Activated B cell treated with CpG ODN at 0.5 μM for 24 hours (primary cell): ENCODE measurements at places on chromosomes 1 and 21. TPM values are rescaled to one million over a fixed set of nuclear protein-coding genes. Genes with fewer than 3 reads are reported as not detected.

GRCh38 chr1:116510361-116510760, 60.5 kb downstream of the CD58 start:
- H3K27me3 ChIP-seq = no peaks in the 10 kb centered on the region
- no peak for DNase-seq
- no peak overlapping the region for H3K27ac ChIP-seq
- no peak overlapping the region for H3K4me3 ChIP-seq
- peaks cover 32% of the 10 kb centered on the region for H3K36me3 ChIP-seq
- peaks cover 66% of the 10 kb centered on the region for H3K4me1 ChIP-seq

- no peak for DNase-seq
- H3K27ac ChIP-seq = no peak overlapping the region
- H3K4me3 ChIP-seq = no peak overlapping the region
- no peaks in the 10 kb centered on the region for H3K36me3 ChIP-seq
- no peaks in the 10 kb centered on the region for H3K27me3 ChIP-seq
- no peaks in the 10 kb centered on the region for H3K4me1 ChIP-seq
These were observed 656.1 kb upstream of the ADGRL4 start for GRCh38 chr1:79662596-79662995.

HRNR gene
- total RNA-seq = not detected in 2 replicates

KCNA2 gene
- 0.12 and 0.13 TPM in 2 replicates for total RNA-seq

GRCh38 chr1:35524106-35524505, 33.1 kb downstream of the KIAA0319L start:
- no peaks in the 10 kb centered on the region for H3K27me3 ChIP-seq
- no peak overlapping the region for H3K27ac ChIP-seq
- DNase-seq = no peak
- H3K36me3 ChIP-seq = peaks cover 16% of the 10 kb centered on the region
- H3K4me3 ChIP-seq = no peak overlapping the region
- H3K4me1 ChIP-seq = no peaks in the 10 kb centered on the region

DNA sequence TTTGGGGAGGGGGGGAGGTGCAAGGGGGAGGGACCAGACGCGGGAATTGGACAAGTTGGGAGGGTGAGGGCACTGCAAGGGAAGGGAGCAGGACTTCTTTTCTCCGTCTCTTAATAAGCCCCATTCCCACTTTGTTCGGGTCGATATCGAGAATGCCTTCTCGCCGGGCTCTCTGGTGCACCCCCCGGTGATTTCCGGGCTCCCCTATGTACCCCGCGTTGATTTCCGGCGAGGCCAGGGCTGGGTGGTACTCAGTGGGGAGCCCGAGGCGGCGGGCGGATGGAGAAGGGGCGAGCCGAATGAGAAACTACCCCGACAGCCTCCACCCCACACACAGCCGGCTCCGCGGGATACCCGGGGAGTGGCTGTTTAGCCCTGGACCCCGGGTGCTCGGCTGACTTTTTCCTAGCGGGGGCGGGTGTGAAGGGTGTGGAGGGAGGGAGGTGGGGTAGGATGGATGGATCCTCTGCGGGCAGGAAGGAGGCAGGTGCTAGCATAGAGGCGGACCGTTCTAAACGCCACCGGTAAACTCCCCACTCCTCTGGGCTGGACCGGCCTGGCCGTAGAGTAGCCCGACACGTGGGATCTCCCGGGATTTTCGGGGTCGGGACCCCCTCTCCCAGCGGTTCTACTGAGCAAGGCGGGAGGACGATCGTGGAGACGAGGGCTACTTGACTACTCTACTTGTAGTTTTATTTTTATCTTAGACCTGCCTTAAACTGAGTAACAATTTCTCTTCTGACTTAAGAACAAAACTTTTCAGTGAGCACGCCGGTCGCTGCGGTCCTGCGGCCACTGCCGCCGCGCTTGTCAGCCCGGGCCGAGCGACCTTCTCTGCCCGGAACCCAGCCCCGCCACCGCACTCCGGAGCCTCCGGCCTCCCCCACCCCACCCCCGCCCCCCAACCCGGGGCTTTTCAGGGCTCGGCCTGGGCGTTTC, 1.0 kb downstream of the RNF220 start:
- H3K27ac ChIP-seq = no peak overlapping the region
- H3K36me3 ChIP-seq = no peaks in the 10 kb centered on the region
- DNase-seq = peak; percentile 37
- H3K27me3 ChIP-seq = peaks cover 51% of the 10 kb centered on the region

LCE2B gene
- total RNA-seq = not detected in 2 replicates

- H3K4me1 ChIP-seq = no peaks in the 10 kb centered on the region
- no peak for DNase-seq
- no peak overlapping the region for H3K27ac ChIP-seq
- peaks cover 31% of the 10 kb centered on the region for H3K27me3 ChIP-seq
- H3K4me3 ChIP-seq = no peak overlapping the region
These were observed 73.9 kb downstream of the RAP1GAP start for GRCh38 chr1:21594935-21595897.

ADORA1 gene
- not detected in 2 replicates for total RNA-seq

TMIGD3 gene
- not detected in 2 replicates for total RNA-seq

DNA sequence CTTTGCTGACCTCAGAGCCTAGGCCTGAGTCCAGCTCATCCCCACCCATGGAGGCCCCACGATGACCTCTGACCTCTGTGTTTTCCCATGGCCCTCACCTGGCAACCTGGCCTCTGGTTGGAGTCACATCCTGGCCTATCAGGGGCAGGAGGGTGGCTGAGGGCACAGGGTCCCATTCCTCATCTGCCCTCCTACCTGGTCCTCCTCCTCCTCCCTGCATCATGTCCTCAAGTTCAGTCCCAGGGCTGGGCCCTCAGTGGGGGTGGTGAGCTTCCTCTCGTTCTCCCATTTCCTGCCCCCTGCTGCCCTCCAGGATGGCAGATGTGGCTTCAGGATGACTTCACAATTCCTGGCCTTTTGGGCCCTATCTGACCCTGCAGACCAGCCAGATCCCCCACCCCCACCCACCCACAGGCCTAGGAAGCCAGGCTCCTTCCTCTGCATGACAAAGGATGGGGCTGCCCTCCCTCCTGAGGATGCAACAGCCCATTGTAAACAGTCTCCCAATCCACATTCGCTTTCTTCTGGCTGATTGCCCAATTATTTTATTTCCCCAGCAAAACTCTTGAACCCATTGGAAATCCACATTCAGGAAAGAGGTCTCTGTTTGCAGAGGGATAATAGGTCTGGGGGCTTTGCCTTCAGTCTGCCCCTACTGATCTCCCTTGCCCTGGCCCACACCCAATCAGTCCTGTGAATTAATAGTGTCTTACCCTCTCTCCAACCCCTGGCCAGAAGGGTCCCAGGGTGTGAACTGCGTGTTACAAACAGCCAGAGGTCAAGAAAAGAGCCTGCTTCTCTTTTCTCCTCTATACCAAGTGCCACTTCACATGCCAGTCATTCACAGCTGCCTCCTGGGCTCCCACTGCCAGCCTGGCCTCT, 10.3 kb upstream of the LEFTY1 start:
- peak overlapping the region; percentile 70 for H3K27ac ChIP-seq
- no peak for DNase-seq
- H3K4me3 ChIP-seq = no peak overlapping the region
- no peaks in the 10 kb centered on the region for H3K27me3 ChIP-seq
- H3K36me3 ChIP-seq = no peaks in the 10 kb centered on the region

DNA sequence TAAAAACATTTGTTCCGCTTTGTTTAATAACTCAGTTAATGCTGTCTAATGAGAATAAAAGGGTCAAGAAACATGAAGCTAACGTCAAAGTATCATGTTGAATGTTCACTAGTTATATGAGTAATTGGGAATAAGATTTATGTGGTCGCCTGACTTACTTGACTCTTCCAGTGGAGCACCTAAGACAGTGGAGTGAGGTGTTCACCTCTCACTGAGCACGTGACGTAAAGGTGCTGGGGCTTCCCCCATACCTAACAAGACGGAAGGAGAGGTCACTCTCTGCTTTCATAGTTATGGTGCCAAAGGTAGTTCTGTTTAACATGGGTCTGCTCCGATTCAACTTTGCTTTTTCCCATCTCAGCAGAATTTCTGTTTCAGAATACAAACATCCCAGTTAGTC, 686 bp downstream of the KMO start:
- H3K27ac ChIP-seq = peak overlapping the region; percentile 84
- DNase-seq = peak; percentile 45
- H3K27me3 ChIP-seq = no peaks in the 10 kb centered on the region
- H3K4me3 ChIP-seq = peak overlapping the region; percentile 91
- H3K4me1 ChIP-seq = peaks cover 56% of the 10 kb centered on the region

LMNA gene
- 40.4 and 47.5 TPM in 2 replicates for total RNA-seq

- no peak overlapping the region for H3K4me3 ChIP-seq
- no peak overlapping the region for H3K27ac ChIP-seq
- no peaks in the 10 kb centered on the region for H3K27me3 ChIP-seq
- DNase-seq = no peak
These were observed 7.7 kb downstream of the AHDC1 start for GRCh38 chr1:27596261-27596660.

ESPN gene
- total RNA-seq = 0.18 TPM in 1 of 2 replicates, not detected in the other

MYCL gene
- total RNA-seq = 0.10 and 0.29 TPM in 2 replicates

- H3K27ac ChIP-seq = no peak overlapping the region
- H3K4me3 ChIP-seq = no peak overlapping the region
- H3K4me1 ChIP-seq = no peaks in the 10 kb centered on the region
These were observed 376.9 kb downstream of the HHIPL2 start for GRCh38 chr1:222171005-222171404.

GRCh38 chr1:172917972-172918371, 132.8 kb downstream of the TNFSF18 start:
- no peak overlapping the region for H3K4me3 ChIP-seq
- H3K36me3 ChIP-seq = peaks cover 5% of the 10 kb centered on the region
- peaks cover 10% of the 10 kb centered on the region for H3K4me1 ChIP-seq
- no peak for DNase-seq
- H3K27ac ChIP-seq = no peak overlapping the region
- H3K27me3 ChIP-seq = no peaks in the 10 kb centered on the region

- H3K4me1 ChIP-seq = peaks cover 10% of the 10 kb centered on the region
- H3K27me3 ChIP-seq = no peaks in the 10 kb centered on the region
- no peak within 1 kb of the TSS for H3K4me3 ChIP-seq
- no peak for DNase-seq
- H3K36me3 ChIP-seq = no peaks in the 10 kb centered on the region
- no peak within 1 kb of the TSS for H3K27ac ChIP-seq
These were observed at the start of gene CFAP45 for GRCh38 chr1:159900086-159900680. CFAP45 (minus strand) TSS chr1:159900165; CDS start chr1:159900098, 67 bp downstream.

DNA sequence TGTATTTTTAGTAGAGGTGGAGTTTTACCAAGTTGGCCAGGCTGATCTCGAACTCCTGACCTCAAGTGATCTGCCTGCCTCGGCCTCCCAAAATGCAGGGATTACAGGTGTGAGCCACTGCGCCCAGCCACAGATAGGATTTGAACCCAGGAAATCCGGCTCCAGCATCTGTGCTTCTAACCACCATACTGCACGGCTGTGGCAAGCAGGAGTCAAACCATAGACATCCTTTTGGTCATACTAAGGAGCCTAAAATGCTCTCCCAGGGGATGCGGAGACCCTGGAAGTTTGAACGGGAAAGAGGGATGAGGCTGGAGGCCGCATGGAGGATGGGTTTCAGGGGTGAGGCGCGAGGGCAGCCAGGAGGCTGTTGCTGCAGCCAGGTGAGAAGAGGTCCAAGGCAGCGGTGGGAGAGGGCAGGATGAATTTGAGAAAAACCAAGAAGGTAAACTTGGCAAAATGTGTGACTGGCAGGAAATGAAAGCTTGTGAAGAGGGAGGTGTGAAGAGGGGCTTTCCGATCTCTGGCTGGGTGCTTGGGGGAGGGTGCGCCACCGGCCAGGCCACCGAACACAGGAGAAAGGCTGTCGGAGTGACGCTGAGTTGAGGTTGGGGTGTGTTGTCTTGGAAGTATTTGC, 24.0 kb upstream of the CDK18 start:
- peaks cover 19% of the 10 kb centered on the region for H3K27me3 ChIP-seq
- peaks cover 40% of the 10 kb centered on the region for H3K4me1 ChIP-seq
- DNase-seq = peak; percentile 42
- no peaks in the 10 kb centered on the region for H3K36me3 ChIP-seq
- H3K27ac ChIP-seq = peak overlapping the region; percentile 61

RCC2 gene
- 79.4 and 85.1 TPM in 2 replicates for total RNA-seq

DNA sequence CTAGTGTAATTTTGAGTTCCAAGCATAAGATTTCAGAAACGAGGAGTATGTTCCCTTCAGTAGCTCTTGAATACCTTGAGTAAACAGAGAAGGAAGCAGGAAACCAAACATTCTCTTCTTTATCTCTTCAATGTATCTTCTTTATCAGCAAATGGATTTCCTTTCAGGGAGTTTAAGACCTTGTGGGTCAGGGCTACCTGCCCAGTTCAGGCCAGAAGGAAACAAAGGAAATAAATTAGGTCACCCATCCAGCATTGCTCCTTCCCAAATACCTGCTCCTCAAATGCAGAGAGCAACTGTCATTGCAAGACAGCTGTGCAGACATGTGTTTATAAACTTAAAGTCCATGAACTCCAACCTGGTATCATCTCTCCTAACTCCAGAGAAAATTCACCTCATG, 130.1 kb upstream of the SOD1 start:
- no peak overlapping the region for H3K27ac ChIP-seq
- H3K4me3 ChIP-seq = no peak overlapping the region
- DNase-seq = no peak
- no peaks in the 10 kb centered on the region for H3K36me3 ChIP-seq
- H3K4me1 ChIP-seq = no peaks in the 10 kb centered on the region
- H3K27me3 ChIP-seq = no peaks in the 10 kb centered on the region

GRCh38 chr1:192631749-192632148, 4.2 kb upstream of the RGS13 start:
- H3K4me3 ChIP-seq = no peak overlapping the region
- peaks cover 11% of the 10 kb centered on the region for H3K4me1 ChIP-seq
- no peaks in the 10 kb centered on the region for H3K36me3 ChIP-seq
- H3K27me3 ChIP-seq = peaks cover 68% of the 10 kb centered on the region
- H3K27ac ChIP-seq = no peak overlapping the region

- no peak for DNase-seq
These were observed 8.3 kb upstream of the GPR61 start for GRCh38 chr1:109531380-109531779.

C21orf58 gene
- 4.7 TPM in 2 replicates for total RNA-seq

DNA sequence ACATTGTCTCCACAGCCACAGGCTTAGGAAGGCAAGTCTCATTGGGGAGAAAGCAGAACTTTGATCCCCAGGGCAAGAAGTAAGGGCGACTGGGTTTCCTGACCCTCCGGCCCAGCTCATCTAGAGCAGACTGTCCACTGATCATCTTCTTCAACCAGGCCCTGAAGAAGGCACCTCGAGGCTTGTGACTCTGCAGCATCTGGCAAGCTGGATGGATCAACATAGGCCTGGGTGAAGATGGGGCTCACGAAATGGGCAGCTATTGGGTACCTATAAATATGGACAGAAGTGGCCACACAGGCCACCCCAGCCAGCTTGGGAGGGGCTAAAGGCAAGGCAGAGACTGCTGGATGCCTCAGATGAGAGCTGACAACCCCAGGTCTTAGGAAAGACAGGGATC, 13.0 kb downstream of the TAL1 start:
- DNase-seq = no peak
- H3K4me1 ChIP-seq = no peaks in the 10 kb centered on the region
- peaks cover 9% of the 10 kb centered on the region for H3K27me3 ChIP-seq
- H3K36me3 ChIP-seq = no peaks in the 10 kb centered on the region
- H3K4me3 ChIP-seq = no peak overlapping the region

MTARC2 gene
- total RNA-seq = 8.9 and 9.2 TPM in 2 replicates

LYPD8 gene
- not detected in 2 replicates for total RNA-seq

TRABD2B gene
- not detected in 2 replicates for total RNA-seq

CCDC17 gene
- 4.6 and 6.3 TPM in 2 replicates for total RNA-seq
